ENCODE measurements at places on chromosomes 2 and 18. TPM values are rescaled to one million over a fixed set of nuclear protein-coding genes. Genes with fewer than 3 reads are reported as not detected.

The DPP4 gene
- 40.4 TPM for total RNA-seq

The SS18 gene
- total RNA-seq: 108 TPM

The FBXO15 gene
- 1.1 TPM for total RNA-seq

The CHST9 gene
- not detected for total RNA-seq

The OBSL1 gene
- 70.9 TPM for total RNA-seq

The NCKAP5 gene
- 1.6 TPM for total RNA-seq

The SPHKAP gene
- total RNA-seq: 1.2 TPM

The TMEM169 gene
- total RNA-seq: 0.66 TPM

The LOXHD1 gene
- not detected for total RNA-seq

The TMEM18 gene
- total RNA-seq: 23.6 TPM

The TMEM200C gene
- total RNA-seq: 0.12 TPM

The TRABD2A gene
- total RNA-seq: 2.5 TPM

The SULT1C4 gene
- total RNA-seq: not detected

The SPP2 gene
- total RNA-seq: not detected

The ASB18 gene
- not detected for total RNA-seq

The GDF7 gene
- total RNA-seq: 4.0 TPM

The KHK gene
- 1.2 TPM for total RNA-seq

The TPGS2 gene
- total RNA-seq: 146 TPM

The ZFP36L2 gene
- total RNA-seq: 7.1 TPM

The COBLL1 gene
- total RNA-seq: 14.5 TPM

The DSG4 gene
- total RNA-seq: not detected

The ARHGEF33 gene
- total RNA-seq: 1.5 TPM

The ASTL gene
- not detected for total RNA-seq

The SPC25 gene
- total RNA-seq: 2.6 TPM

The PPM1B gene
- total RNA-seq: 35.1 TPM

The COL5A2 gene
- total RNA-seq: 440 TPM

The SRD5A2 gene
- not detected for total RNA-seq

The MERTK gene
- total RNA-seq: 0.37 TPM

The PLEK gene
- total RNA-seq: under 0.01 TPM

The ABCB11 gene
- total RNA-seq: not detected

The EVX2 gene
- total RNA-seq: 0.11 TPM

The ITGA6 gene
- total RNA-seq: 263 TPM

The SERPINB10 gene
- total RNA-seq: 1.00 TPM

The PASK gene
- total RNA-seq: 5.2 TPM

The CCL20 gene
- total RNA-seq: not detected

The CAPN14 gene
- total RNA-seq: 0.12 TPM

The ANKRD53 gene
- 0.50 TPM for total RNA-seq

The UGT1A10 gene
- total RNA-seq: not detected

The MAP3K19 gene
- not detected for total RNA-seq

The TBR1 gene
- not detected for total RNA-seq

The SP140 gene
- total RNA-seq: 2.6 TPM

The CERS6 gene
- 14.2 TPM for total RNA-seq

The TMEFF2 gene
- total RNA-seq: 0.22 TPM
